ENCODE measurements at places on chromosomes 16 and 17.

DNA sequence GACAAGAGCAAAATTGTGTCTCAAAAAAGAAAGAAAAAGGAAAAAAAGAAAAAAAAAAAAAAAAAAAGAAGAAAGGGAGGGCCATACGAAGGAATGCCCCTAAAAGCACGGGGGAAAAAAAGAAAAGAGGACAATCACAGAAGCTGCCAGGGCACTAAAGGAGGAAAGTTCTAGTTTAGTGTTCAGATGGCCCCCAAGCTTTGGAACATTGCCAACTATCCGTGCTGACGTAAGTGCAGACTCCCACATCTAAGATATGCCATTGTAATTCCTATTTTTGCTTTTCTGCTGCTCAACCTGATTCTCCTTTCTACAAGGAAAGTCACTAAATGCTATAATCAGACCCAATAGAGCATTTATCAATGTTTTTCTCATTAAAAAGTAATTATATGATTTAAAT is 842.1 kb downstream of the KCNJ2 start:
- no peak for DNase-seq

- no peak for DNase-seq
These were observed 9.0 kb upstream of the RHOT2 start for GRCh38 chr16:658679-659571.

GRCh38 chr16:71440669-71441347 is 1.0 kb downstream of the TLE7 start:
- no peak for DNase-seq

DNA sequence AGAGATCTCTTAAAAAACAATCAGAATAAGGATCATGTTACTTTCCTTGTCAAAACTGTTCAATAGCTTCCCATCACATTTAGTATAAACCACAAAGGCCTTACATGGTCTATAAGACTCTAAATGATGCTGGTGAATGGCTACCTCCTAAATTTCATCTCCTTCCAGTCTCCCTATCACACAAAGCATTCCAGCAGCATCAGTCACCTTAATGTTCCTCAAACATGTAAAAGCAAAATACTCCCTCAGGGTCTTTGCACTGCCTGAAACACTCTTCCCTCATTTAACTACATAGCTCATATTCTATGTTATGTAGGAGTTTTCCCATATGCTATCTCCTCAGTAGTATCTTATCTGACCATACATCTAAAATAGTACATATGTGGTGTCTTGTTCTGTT is 53.5 kb upstream of the INTS2 start:
- no peak for DNase-seq

DNA sequence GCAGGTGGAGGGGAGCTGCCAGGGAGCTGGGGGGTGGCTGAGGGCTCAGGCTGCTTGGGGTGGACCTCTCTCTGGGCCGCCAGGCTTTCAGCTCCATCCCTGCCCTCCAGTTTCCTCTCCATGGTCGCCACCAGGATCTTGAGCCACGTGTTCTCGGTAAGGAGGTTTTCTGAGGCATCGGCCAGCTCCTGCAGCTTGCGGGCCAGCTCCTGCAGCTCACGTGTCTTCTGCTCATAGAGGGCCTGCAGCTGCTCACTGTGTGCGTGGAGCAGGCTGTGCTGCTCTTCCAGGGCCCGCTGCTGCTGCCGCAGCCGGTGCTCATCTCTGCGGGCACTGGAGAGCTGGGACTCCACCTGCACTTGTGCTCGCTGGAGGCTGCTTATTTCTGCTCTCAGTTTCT is 11.0 kb downstream of the SNN start:
- DNase-seq: no peak

- DNase-seq: no peak
These were observed 45.9 kb downstream of the PITPNM3 start for GRCh38 chr17:6510321-6510977.

GRCh38 chr16:30645727-30646126 is 5.0 kb upstream of the PRR14 start:
- DNase-seq: no peak

DNA sequence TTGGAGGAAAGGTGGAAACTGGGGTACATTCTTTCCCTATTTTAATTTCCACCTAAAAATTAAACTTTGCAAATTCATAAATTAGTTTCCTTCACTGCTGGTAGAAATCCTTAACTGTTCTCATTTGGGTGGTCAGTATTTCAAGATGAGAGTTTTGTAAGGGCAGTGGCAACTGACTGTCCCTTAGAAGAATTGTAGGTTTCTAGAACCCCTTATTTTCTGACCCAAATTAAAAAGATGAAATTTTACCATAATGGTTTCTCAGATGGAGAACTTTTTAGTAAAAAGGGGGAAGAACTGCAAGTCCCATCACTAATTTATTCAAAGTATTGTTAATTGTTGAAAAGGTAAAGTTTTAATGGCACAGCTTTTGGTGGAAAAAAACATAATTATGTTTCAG is 5.6 kb downstream of the IGF2BP1 start:
- no peak for DNase-seq

GRCh38 chr17:28612936-28613872 is 781 bp downstream of the RSKR start:
- DNase-seq: peak; percentile 18

- no peak for DNase-seq
These were observed 119.4 kb upstream of the NLRP1 start for GRCh38 chr17:5703736-5704135.

GRCh38 chr17:40432864-40433528 is 10.3 kb upstream of the IGFBP4 start:
- no peak for DNase-seq

DNA sequence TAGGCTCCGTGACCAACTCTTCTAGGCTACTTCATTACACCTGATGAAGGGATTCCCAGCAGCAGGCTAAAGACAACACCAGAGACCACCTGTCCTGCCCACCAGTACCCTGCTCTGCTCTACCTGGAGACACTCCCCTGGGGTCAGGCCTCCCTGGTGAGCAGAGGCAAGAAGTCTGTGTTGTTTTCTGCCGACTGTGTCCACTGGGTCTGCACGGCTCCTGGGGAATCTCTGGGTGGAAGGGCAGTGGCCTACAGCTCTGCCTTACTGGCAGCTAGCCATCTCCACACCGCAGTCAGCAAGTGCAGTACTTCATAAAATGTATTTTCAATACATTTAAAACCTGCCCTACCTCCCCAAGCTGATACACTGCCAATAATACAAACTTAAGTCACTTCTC is 6.8 kb downstream of the RSL1D1 start:
- DNase-seq: no peak

DNA sequence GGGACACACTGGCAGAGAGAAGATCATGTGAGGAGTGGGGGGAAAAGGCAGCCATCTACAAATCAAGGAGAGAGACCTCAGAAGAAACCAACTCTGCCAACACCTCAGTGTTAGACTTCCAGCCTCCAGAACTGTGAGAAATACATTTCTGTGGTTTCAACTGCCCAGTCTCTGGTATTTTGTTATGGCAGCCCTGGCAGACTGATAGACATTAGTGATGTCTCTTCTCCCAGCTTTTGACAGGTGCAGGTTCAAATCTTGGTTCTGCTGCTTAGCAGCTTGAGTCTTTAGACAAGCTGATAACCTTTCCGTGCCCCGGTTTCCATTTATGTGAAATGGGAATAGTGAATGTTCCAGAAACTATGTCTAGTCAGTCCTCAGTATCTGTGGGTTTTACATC is 199.5 kb downstream of the SNX29 start:
- DNase-seq: no peak

Measured in smooth muscle cell of the brain vasculature (primary cell).